ENCODE measurements at places on chromosomes 16 and 17. TPM values are rescaled to one million over a fixed set of nuclear protein-coding genes. Genes with fewer than 3 reads are reported as not detected.

Gene STH
- not detected for total RNA-seq

Gene SOCS1
- 6.3 TPM for total RNA-seq

Gene LIG3
- 44.2 TPM for total RNA-seq

Gene UBB
- total RNA-seq: 942 TPM

Gene PRSS8
- 2.8 TPM for total RNA-seq

Gene ZNF688
- total RNA-seq: 15.4 TPM

All from ovary (tissue), 10 donors.